Stimulated activated CD8-positive, alpha-beta memory T cell treated with anti-CD3 and anti-CD28 coated beads, Interleukin-12 subunit alpha, Interleukin-12 subunit beta, amount 100 ng/mL, for 1 hour (primary cell): ENCODE measurements at places on chromosomes 11 and 22.

DNA sequence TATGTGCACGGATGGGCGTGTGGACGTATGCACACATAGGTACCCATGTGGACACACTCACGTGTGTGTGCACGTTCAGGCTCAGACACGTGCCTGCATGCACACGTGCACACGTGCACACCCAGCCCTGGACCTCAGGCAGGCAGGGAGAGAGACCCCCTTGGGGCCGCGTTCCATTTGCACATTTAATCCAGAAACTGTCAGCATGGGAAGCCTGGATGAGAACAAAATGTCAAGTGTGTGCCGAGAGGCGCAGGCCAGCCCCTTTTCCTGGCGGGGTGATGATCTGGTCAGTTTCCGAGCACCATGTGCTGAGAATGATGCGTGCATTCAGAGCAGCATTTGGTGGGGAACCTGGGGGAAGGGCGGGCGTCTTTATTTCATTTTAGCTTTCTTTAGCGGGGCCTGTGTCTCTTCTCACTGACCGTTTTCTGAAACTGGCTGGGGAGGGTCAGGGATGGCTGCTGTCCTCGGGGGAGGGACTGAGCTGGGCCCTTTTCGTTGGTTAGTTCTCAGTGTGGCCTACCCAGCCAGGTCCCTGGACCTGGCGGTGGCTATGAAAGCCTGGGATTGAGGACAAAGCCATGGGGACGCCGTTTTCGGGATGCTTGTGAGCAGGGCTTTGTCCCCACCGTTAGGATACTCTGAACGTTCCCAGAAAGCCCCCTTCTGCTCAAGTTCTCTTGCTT lies 96.3 kb downstream of the KCNQ1 start:
- DNase-seq = no peak

DNA sequence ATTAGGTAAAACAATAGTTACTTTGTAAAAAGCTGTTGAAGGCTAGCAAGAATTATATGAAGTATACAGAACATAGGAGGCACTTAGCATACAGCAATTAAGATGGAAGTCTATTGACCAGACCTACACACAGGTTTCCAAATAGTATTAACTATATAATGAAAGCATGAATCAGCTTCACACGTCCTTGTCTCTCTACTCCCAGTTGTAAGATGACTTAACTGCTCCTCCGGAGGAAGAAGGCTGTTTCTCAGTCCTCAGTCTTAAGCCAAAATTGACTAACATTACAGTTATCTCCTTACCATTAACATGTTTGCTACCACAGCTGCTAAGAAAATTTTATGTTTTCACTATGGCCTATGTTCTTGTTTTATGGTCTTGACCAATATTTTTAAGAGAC lies 24.7 kb downstream of the SIK3 start:
- DNase-seq = no peak

- no peak for DNase-seq
Measured at GRCh38 chr11:76659672-76660532, 10.6 kb downstream of the LRRC32 start.

DNA sequence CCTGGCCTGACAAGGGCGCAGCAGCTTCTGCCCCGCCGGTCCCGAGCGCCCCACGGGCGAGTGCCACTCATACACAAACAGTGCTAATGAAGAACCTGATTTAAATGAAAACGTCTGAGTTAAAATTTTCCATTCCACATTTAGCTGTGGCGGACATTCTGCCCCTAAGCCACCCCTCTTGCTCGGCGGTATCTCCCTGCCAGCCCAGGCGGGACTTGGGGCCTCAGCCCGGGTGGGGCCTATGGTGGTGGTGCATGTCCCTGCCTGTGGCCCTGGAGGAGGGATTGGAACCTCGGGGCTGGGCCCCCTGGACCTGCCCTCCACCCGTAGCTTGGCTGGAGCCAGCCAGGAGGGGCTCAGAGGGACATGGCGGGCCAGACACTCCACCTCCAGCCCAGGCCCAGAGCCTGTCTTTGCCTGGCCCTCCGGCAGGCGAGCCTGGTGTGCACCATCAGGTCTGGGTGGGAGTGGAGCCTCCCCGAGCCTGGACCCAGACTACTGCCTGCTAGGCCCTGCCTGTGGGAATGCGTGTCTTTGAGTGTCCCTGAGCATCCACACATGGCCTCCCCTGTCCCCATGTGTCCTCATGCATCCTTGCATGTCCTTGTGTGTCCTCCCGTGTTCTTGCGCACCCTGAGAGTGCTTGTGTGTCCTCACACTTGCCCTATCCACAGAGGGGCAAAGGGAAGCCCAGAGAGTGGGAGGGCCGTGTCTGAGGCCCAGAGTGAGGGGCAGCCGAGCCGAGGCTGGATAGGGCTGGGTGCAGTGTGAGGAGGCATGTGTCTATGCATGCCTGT lies 4.4 kb downstream of the ZDHHC8 start:
- no peak for DNase-seq

DNA sequence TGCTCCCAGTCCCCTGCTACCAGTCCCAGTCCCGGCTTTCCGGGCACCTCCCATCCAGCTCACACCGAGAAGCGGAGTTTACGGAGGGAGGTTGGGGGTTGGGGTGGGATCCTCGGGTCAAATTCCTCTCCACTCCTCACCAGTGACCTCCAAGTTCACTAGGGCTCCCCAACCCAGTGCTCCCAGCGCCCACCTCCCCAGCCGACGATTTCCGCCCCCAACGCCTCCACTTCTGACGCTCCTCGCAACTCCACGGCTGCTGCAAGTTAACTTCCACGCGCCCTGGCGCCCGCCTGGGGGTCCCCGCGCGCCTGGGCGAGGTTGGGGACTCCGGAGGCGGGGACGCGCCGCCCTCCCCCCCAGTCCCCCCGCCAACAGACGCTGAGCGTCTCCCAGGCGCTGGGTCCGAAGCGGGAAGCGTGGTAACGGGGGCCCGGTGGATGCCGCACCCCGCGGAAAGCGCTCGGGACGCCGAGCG lies 526 bp downstream of the TPST2 start:
- DNase-seq = no peak

- no peak for DNase-seq
Measured at GRCh38 chr22:23270212-23270733, 90.0 kb downstream of the BCR start.
